ENCODE measurements at places on chromosomes 5 and 9.

GRCh38 chr5:16679863-16680262 is 63.1 kb upstream of the RETREG1 start:
- no peak for DNase-seq

DNA sequence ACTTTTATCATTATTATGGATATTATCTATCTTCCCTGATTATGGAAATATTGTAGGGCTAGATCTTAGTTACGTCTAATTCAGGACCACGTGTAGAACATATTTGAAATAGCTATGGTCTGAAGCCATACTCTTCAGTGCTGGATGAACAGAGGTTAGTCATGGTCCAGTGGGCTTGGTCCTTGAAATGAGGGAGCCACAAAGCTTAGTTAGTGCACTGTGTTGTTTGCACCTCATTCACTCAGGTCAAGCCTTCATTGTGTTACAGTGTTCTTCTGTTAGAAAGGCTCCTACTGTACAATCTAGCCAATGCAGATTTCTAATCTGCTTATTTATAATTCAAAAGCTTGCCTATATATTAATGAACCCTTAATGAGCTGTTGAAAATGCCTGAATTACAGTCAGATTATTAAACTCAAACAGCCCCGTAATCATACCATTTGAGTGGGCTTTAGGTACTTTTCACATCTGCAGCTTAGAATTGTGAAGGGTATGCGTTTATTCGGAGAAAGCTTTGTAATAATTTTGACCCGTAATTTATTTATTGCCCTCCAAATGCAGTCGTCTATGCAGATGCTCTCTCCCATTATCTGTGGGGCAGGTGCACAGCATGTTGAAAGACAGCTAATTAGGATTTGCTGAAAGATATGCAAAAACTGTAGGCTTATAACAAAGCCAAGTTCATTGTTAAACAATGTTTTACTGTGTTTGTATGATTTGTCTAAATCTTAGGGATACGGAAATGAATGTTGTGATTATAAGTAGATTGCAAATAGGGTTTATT is 164.9 kb downstream of the PBX3 start:
- DNase-seq, result no peak

DNA sequence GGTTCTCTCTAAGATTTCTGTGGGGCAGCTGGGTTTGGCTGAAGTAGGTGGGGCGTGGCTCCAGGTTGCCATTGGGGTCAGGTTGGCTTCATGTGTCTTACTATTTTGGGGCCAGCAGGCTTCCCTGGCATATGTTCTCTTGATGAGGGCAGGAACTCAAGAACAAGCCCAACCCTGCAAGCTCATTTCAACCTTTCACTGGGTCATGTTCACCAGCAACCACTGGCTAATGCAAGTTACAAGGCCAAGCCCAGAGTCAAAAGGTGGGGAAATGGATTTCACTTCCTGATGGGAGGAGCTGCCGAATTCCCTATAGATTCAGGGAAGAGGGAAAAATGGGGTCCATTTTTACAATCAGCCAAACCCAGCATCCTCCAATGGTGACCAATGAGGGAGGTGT is 34.0 kb upstream of the HAND1 start:
- DNase-seq, result no peak

- no peak for DNase-seq
Observed at GRCh38 chr9:18785604-18786003, 247.4 kb downstream of the SAXO1 start.

DNA sequence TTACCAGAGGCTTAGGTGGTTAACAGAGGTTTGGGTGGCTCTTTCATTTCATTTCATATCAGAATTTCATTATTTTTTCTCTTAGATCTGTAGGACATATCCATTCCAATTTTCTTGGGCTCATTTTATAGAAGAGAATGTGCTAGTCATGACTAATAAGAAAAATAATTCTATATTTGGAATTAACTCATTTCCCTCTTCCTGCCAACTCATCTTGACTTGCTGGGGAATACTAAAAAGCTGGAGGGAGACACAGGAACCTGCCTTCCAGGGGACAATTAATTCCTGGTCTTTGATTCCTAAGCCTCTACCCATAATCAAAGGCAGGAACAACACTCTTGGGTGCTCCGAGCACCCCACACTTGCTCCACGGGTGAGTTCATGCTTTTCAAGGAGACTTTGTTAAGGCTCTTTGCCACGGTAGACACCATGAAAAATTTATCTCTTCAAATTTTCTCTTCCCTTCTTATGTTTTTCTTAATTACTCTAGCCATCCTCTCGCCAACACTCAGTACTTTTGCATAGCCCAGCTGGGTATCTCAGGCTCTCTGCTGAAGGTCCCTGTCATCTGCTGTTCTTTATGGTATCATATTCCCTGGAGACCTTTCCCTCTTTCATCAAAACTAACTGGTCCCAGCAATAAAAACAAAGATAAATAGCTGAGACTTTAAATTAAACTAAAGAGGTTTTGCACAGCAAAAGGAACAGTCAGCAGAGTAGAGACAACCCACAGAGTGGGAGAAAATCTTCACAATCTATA is 273.9 kb downstream of the NPR3 start:
- no peak for DNase-seq

DNA sequence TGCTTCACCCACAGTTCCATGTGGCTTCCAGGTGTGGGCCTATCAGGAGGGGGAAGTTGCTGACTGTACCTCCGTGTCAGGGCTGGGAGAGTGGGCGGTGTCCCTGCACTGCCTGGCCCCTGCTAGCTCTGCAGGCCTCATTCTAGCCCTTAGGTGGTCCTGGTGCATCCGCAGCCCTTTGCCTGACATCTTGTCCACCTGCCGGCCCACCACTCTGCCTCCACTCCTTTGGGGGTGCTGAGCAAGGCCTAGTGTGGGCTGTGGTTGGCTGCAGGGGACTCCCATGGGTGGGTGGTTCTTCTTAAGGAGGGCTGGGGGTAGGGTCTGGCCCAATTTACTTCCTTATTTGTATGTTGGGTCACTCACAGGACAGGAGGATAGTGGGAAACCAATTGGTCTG is 66.9 kb downstream of the HSPA4 start:
- DNase-seq, result no peak

DNA sequence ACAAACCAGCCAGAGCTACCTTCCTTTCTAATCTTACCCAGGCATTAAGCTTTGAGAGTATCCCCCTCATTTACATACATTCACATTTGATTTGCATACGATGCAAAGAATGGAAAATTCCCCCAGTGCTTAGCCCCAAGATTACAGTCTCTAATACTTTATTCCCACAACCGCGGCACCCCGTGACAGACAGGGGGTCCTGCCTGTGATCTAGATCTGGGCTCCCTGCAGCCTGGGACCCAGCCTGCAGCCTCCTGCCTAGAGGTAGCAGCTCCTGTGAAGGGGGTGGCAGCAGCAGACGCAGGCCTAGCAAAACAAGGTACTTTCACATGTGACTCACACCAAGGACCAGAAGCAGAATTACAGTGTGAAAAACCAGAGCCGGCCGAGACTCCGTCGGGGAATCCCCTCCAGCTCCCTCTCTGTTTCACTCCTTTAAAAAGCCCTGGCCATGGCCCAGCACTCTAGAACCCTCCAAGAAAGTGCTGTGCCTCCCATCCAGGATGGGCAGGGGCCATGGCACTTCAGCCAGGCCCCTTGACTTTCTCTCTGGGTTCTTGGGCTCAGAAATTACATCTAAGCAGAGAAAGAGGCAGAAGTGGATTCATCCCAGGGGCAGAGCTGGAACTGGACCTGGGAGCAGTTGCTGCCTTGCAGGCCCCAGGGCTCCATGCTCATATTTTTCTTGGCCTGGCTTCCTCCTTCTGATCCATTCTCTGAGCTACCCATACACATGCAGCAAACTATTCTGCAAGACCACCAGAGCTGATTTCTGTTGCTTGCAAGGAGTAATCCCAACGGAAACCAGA is 14.0 kb upstream of the TCF7 start:
- peak; percentile 71 for DNase-seq

DNA sequence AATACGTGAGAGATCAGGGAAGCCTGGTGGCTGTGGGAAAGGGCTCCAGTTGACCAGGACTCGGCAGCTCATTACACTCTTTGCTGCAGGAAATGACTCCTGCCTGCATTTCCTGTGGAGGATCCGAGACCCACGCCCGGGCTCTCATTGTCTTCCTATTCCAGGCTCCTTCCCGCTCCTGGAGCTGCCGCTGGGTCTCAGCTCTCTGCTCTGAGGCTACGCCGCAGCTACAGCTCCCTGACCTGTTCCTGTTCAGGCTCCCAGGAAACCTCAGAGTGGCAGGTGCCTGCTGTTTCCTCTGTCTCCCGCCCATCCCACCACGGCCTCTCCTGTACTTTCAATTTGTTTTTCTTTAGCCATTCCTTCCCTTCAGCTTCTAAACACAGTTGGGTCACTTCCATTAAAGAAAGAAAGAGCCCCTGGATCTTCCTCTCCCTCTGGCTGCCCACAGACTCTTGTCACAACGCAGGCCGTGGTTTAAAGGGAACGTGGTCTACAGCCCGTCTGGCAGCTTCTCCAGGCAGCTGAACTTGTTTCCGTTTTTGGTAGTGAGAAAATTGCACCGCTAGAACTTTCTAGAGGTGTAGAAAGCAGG is 71.5 kb downstream of the IL6ST start:
- DNase-seq, result no peak

Data from stimulated activated CD8-positive, alpha-beta memory T cell treated with anti-CD3 and anti-CD28 coated beads, Interleukin-2, amount 100 ng/mL, for 48 hours (primary cell).